ENCODE measurements at places on chromosomes 3 and 15. TPM values are rescaled to one million over a fixed set of nuclear protein-coding genes. Genes with fewer than 3 reads are reported as not detected.

Gene SAMMSON
- total RNA-seq = 0.33 TPM

Gene AHSG
- total RNA-seq = not detected

- no peak for DNase-seq
Observed at GRCh38 chr3:176933704-176934103, 263.6 kb downstream of the TBL1XR1 start.

GRCh38 chr3:182212479-182213076 lies 500.9 kb downstream of the SOX2 start:
- no peak for DNase-seq

- no peak for DNase-seq
Observed at GRCh38 chr3:122985539-122985938, 42.0 kb downstream of the SEMA5B start.
